ENCODE measurements at places on chromosomes 3 and 15. TPM values are rescaled to one million over a fixed set of nuclear protein-coding genes. Genes with fewer than 3 reads are reported as not detected.
A peak's percentile ranks its signal among the peaks of the same experiment; 100 is the strongest.

Gene CCDC54
- total RNA-seq: not detected

- H3K27me3 ChIP-seq: no peaks in the 10 kb centered on the region
- no peak overlapping the region for H3K4me3 ChIP-seq
- no peaks in the 10 kb centered on the region for H3K4me1 ChIP-seq
- no peaks in the 10 kb centered on the region for H3K36me3 ChIP-seq
- no peak for DNase-seq
Measured at GRCh38 chr15:44883199-44883877, 73.1 kb upstream of the TERB2 start.

GRCh38 chr15:85284497-85284896, 95.9 kb upstream of the AKAP13 start:
- no peak overlapping the region for H3K27ac ChIP-seq
- H3K36me3 ChIP-seq: no peaks in the 10 kb centered on the region
- DNase-seq: no peak
- H3K4me3 ChIP-seq: no peak overlapping the region
- peaks cover 3% of the 10 kb centered on the region for H3K27me3 ChIP-seq

- no peaks in the 10 kb centered on the region for H3K27me3 ChIP-seq
- no peak overlapping the region for H3K27ac ChIP-seq
- peak; percentile 81 for DNase-seq
- H3K4me3 ChIP-seq: peak overlapping the region; percentile 30
- H3K4me1 ChIP-seq: peaks cover 21% of the 10 kb centered on the region
- no peaks in the 10 kb centered on the region for H3K36me3 ChIP-seq
Measured at GRCh38 chr15:28955160-28955992, 69.6 kb downstream of the APBA2 start.

Gene GOLGA8T
- 0.32 TPM for total RNA-seq

Gene GOLGA6L10
- total RNA-seq: 0.30 TPM

- H3K27ac ChIP-seq: no peak overlapping the region
- no peak overlapping the region for H3K4me3 ChIP-seq
- H3K4me1 ChIP-seq: peaks cover 34% of the 10 kb centered on the region
- DNase-seq: no peak
- H3K27me3 ChIP-seq: no peaks in the 10 kb centered on the region
Measured at GRCh38 chr3:113243846-113244245, 32.5 kb downstream of the BOC start.

Gene NANOGP8
- not detected for total RNA-seq

Gene HRG
- not detected for total RNA-seq

DNA sequence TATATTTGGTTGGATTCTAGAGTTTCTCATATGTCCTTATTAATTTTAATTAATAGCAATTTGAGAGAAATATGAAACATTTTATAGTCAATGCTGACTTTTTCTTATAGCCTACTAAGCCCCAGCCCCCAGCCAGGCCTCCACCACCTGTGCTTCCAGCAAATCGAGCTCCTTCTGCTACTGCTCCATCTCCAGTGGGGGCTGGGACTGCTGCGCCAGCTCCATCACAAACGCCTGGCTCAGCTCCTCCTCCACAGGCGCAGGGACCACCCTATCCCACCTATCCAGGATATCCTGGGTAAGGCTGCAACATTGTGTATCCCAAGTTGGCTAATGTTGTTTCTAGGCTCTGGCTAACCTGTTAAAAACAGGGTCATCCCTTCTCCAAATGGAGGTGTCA, 66.7 kb downstream of the PDCD6IP start:
- no peak for DNase-seq
- H3K27me3 ChIP-seq: no peaks in the 10 kb centered on the region
- peaks cover 22% of the 10 kb centered on the region for H3K36me3 ChIP-seq
- no peak overlapping the region for H3K4me3 ChIP-seq
- no peaks in the 10 kb centered on the region for H3K4me1 ChIP-seq
- no peak overlapping the region for H3K27ac ChIP-seq

GRCh38 chr3:130853581-130853980, 40.3 kb upstream of the ATP2C1 start:
- H3K27ac ChIP-seq: no peak overlapping the region
- DNase-seq: no peak
- H3K4me1 ChIP-seq: peaks cover 6% of the 10 kb centered on the region
- H3K36me3 ChIP-seq: no peaks in the 10 kb centered on the region

Gene MKRN2OS
- total RNA-seq: 0.25 TPM

Gene CCR3
- not detected for total RNA-seq

Gene RBPMS2
- total RNA-seq: 10.6 TPM

DNA sequence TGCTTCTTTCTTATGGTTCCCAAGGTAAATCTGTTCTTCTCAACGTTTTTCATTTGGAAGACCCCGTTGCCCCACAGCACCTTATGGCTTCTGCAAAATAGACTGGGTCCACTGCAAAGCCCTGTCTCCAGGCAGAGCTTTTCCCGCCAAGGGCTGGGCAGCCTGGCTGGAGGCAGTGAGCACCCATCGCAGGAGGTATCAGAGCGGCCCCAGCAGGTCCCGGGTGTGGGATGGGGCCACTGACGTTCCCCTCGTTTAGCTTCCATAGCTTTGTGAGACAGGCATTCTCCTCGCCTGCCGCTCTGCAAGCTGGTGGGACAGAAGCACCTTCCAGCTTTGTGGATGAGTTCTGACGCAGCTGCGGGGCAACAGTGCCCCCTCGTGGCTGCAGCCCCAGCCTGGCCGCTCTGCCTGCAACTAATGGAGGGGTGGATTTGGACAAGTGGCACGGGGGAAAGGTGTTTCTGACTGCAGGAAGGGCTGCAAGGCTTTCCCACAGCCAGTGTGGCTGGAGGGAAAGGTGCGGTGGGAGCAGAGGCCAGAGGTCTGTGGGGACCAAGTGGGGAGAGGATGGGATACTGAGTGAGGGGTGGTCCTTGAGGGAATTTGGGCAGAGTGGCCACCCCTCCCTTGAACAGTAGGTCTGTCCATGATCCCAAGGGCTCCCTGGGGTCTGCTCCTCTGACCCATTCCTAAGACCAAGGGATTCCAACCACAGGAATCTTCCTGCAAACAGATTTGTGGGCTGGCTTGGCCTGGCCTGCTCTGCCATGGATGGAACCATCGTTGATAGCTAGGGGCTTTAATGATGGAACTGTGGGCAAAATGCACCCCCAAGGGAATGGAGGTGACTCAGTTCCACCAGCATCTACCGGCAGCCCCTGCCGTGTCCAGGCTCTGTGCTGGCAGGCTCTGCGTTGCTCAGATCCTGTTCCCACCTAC, 99.4 kb downstream of the FBLN2 start:
- no peak overlapping the region for H3K27ac ChIP-seq
- peaks cover 22% of the 10 kb centered on the region for H3K4me1 ChIP-seq
- no peaks in the 10 kb centered on the region for H3K36me3 ChIP-seq
- peaks cover 7% of the 10 kb centered on the region for H3K27me3 ChIP-seq

Gene KNG1
- total RNA-seq: not detected

GRCh38 chr3:150094150-150094933, 123.6 kb upstream of the PFN2 start:
- DNase-seq: no peak
- no peaks in the 10 kb centered on the region for H3K27me3 ChIP-seq
- H3K36me3 ChIP-seq: no peaks in the 10 kb centered on the region
- peaks cover 24% of the 10 kb centered on the region for H3K4me1 ChIP-seq
- no peak overlapping the region for H3K27ac ChIP-seq
- no peak overlapping the region for H3K4me3 ChIP-seq

DNA sequence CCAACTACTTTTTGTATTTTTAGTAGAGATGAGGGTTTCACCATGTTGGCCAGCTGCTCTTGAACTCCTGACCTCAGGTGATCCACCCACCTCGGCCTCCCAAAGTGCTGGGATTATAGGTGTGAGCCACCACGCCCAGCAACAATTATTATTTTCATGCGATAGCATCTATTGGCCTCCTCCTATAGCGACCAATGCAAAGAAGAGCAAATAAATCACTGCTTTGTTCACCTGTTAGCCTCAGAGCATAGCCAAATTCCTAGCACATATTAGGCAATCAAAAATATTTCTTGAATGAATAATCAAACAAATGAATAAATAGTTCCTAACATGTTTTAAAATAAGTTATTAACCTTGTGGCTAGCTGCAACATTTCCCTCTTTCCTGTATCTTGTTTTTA, 36.8 kb upstream of the TNFSF10 start:
- no peaks in the 10 kb centered on the region for H3K27me3 ChIP-seq
- H3K36me3 ChIP-seq: no peaks in the 10 kb centered on the region
- H3K4me3 ChIP-seq: no peak overlapping the region
- peaks cover 17% of the 10 kb centered on the region for H3K4me1 ChIP-seq
- H3K27ac ChIP-seq: no peak overlapping the region

Gene APBA2
- total RNA-seq: 12.7 TPM

DNA sequence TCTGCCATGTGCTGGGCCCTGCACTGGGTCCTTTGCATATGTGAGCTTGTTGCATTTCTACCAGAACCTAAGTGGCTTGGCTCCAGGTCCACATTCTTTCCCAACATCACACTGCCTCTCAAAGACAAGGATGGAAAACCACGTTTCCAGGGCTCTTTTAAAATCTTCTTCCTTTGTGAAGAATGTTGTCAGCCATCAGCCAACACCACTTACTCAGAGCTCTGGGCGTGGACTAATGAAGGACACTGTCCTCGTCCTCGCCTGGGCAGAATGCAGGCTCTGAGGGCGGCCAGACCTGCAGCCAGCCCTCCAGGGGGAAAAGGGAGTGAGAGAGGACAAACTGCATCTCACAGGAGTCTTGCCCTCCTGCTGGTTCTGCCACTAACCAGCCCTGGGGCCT, 49.7 kb downstream of the MAGEF1 start:
- peaks cover 11% of the 10 kb centered on the region for H3K4me1 ChIP-seq
- H3K27ac ChIP-seq: no peak overlapping the region
- H3K36me3 ChIP-seq: no peaks in the 10 kb centered on the region
- DNase-seq: peak; percentile 19
- H3K4me3 ChIP-seq: no peak overlapping the region
- peaks cover 11% of the 10 kb centered on the region for H3K27me3 ChIP-seq

Gene CHL1
- total RNA-seq: not detected

GRCh38 chr3:110618512-110619226, 452.9 kb upstream of the NECTIN3 start:
- no peaks in the 10 kb centered on the region for H3K4me1 ChIP-seq
- H3K4me3 ChIP-seq: no peak overlapping the region
- no peak overlapping the region for H3K27ac ChIP-seq
- no peaks in the 10 kb centered on the region for H3K36me3 ChIP-seq

Gene SLC7A14
- 0.23 TPM for total RNA-seq

Gene RETNLB
- total RNA-seq: not detected

Gene PLXNB1
- 59.2 TPM for total RNA-seq

- H3K4me3 ChIP-seq: no peak overlapping the region
- H3K27me3 ChIP-seq: no peaks in the 10 kb centered on the region
- H3K27ac ChIP-seq: no peak overlapping the region
- H3K36me3 ChIP-seq: no peaks in the 10 kb centered on the region
Measured at GRCh38 chr3:42119561-42120355, 28.6 kb downstream of the TRAK1 start.

Gene TRAT1
- not detected for total RNA-seq

- H3K4me3 ChIP-seq: no peak overlapping the region
- no peak for DNase-seq
- H3K4me1 ChIP-seq: no peaks in the 10 kb centered on the region
- no peak overlapping the region for H3K27ac ChIP-seq
Measured at GRCh38 chr3:43906849-43907507, 216.2 kb downstream of the ABHD5 start.

DNA sequence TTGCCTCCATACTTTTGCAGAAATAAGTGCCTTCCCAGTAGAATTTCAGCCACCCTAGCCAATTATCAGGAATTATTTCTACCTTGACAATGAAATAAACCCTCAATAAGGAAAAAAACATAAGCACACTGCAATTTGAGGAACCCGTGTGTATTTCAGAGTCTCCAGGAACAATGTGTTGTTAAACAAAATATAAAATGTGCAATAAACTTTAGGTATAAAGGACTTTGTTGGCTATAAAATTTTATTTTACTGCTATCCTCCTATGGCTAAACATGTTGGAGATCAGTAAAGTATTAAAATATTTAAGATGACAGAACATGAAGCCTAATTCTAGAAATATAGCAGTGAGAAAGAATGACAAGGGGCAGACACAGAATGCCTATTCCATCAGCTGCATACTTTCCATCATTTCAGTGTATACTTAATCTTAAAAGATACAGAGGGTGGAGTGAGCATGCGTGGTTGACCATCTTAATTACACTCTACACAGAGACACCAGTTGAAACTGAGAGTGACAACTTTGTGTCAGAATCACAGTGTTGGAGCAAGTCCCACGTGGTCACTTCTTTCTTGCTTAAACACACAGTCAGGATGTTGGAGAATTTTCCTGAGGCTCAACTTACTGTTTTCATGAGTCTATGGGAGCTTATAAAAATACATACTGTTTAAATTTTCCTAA, 79.0 kb upstream of the SUCLG2 start:
- H3K4me3 ChIP-seq: no peak overlapping the region
- no peak for DNase-seq
- H3K36me3 ChIP-seq: no peaks in the 10 kb centered on the region
- no peaks in the 10 kb centered on the region for H3K4me1 ChIP-seq
- no peak overlapping the region for H3K27ac ChIP-seq

DNA sequence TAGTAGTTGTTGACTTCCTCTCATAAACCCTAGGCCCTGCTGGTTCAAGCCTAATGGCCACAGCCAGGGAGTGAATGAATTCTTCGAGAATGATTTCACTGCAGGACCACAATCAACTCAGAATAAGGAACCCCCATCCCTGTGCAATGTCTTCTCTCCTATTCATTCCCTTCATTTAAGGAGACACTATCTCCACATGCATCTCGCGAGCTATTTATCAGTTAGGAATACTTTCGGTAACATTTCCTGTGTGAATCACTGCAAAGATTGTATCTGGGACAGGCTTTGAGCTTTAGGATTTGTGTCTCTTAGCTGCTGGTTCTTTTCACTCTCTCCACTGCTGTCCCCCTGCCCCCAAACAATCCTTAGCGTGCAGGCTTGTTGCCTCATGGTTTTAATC, 94.4 kb downstream of the MYLK start:
- H3K4me1 ChIP-seq: peaks cover 49% of the 10 kb centered on the region
- peak; percentile 96 for DNase-seq

DNA sequence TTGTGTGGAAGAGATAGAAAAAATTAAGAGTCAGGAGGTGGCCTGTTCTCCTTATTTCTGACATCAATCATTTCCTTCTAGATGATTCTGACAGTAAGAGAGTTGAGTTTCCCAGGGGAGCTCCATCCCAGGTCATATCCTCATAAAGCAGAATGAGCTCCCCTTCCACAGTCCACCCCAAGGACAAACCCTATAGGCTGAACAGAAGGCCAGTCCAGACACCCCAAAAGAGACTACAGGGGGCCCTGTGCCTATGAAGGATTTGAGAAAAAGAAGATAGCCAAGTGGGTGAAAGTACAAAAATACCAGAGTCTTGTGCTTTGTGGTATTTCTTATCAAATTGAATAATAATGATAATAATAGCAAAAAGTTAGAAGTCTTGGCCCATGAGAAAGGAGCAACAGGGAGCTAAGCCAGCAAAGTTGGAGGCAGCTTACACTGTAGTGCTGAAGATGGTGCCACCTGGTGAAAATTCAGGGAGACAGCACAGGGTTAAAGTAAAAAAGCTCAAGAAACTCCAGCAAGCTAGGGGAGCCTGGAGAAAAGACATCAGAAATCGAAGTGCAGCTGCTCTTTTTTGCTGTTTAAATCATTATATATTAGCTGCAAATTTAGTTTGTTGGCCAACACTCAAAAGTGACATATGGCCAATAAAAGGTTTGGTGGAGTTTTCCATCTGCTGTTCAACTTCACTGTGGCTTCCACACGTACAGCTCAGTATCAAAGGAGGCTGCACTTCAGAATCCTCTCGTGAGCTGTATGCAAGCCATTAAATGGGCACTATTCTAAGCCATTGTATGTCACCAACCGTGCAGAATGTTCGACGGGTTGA, 35.8 kb upstream of the SLC24A5 start:
- H3K27ac ChIP-seq: no peak overlapping the region
- no peaks in the 10 kb centered on the region for H3K27me3 ChIP-seq
- no peak overlapping the region for H3K4me3 ChIP-seq
- peaks cover 7% of the 10 kb centered on the region for H3K4me1 ChIP-seq
- H3K36me3 ChIP-seq: no peaks in the 10 kb centered on the region
- peak; percentile 25 for DNase-seq

Gene COLQ
- total RNA-seq: 1.2 TPM

All from astrocyte (in vitro differentiated cells and primary cell).